Stimulated activated CD8-positive, alpha-beta memory T cell treated with anti-CD3 and anti-CD28 coated beads, Interleukin-2, amount 100 ng/mL, for 1 hour (primary cell): ENCODE measurements at places on chromosomes 3 and 15.

DNA sequence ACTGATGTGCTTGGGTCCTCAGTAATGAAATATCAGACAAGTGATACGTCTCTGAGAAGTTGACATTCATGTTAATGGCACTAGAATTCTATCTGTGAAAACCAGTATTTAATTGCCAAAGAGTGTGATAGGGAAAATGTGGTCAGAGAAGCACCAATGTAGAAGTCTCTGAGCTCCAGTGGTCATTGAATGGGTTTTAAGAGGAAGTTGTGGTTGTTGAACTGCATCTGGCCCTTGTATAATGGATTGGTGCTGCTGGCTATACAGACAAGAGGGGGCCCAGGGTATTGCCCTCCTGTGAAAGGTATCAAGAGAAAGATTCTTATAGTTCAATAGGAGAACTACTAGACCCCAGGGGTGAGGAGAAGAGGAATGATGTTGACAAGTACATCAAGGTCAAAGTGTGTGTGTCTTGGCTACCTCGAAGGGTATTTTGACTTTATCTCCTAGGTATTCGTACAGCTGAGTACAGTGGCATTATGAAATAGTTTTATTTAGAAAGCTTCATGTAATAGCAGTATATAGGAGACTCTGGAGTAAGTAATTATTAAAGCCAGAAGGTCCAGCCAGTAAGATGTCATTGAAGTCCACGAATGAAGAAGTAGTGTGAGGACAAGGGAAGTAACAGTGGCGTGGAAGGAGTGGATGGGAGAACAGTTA is 47.1 kb downstream of the CHD2 start:
- no peak for DNase-seq

DNA sequence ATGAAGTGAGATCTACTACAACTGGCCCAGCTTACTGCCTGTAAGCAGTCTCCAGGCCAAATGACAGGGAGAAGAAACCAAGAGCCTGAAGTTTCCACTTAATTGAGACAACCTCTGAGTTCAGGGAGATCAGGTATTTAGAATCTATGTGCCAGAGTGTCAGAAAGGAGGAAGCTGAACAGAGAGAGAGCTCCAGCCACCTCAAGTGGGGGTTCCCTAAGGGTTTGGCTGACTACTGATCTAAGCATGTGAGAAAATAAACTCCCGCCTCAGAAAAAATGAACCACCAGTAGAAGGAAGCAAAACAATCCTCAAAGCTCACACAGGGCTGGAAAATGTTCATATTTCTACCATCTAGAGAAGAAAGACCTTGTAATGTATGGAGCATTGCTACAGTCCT is 25.0 kb downstream of the ADAM10 start:
- DNase-seq = no peak

- DNase-seq = no peak
Measured at GRCh38 chr3:125072749-125073389, 17.1 kb upstream of the HEG1 start.

DNA sequence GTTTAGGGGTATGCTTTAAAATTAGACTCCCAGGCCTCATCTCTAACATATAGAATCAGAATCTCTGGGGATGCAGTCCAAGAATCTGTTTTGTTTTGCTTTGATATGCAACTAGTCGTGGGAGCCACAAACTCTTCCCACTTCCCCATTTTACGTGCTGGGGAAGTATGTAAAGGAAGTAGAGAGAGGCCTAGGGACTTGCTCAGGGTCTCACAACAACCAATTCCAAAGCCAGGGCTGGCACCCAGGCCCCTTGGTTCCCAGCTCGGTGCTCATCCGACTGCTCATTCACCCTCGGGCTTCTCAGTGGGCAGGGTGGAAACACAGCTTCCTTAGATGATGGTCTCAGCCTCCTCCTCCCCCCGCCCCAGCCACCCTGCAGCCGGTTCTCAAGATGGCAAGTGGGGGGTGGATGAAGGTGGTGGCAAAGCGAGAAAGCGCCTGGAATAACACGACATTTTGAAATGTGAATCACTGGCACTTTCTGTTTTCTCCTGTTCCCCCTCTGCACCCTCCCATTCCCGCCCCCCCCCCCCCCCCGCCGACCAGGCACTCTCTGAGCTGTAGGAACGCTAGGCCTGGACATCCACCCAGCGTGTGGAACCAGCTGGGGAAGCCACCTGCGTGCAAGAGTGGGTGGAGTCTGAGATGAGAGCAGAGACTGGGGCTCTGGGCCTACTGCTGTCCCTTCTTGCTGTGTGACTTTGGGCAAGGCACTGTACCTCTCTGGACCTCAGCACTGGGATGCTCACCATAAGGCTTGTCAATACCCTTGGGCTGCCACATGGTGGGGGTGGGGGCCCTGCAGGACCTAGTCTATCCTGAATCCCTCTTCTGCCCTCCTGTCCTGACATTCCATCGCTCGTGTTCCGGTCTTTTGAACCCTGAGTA is 214.5 kb downstream of the RPLP1 start:
- DNase-seq = no peak

GRCh38 chr3:94431876-94432570 is 369.2 kb downstream of the NSUN3 start:
- DNase-seq = no peak

GRCh38 chr15:70902107-70902506 is 9.5 kb downstream of the LRRC49 start:
- DNase-seq = no peak

- no peak for DNase-seq
Measured at GRCh38 chr15:26132811-26133210, 269.7 kb upstream of the ATP10A start.

GRCh38 chr15:66036859-66037258 is 167.6 kb downstream of the RAB11A start:
- no peak for DNase-seq

GRCh38 chr3:148615382-148615781 is 82.3 kb upstream of the AGTR1 start:
- DNase-seq = no peak

DNA sequence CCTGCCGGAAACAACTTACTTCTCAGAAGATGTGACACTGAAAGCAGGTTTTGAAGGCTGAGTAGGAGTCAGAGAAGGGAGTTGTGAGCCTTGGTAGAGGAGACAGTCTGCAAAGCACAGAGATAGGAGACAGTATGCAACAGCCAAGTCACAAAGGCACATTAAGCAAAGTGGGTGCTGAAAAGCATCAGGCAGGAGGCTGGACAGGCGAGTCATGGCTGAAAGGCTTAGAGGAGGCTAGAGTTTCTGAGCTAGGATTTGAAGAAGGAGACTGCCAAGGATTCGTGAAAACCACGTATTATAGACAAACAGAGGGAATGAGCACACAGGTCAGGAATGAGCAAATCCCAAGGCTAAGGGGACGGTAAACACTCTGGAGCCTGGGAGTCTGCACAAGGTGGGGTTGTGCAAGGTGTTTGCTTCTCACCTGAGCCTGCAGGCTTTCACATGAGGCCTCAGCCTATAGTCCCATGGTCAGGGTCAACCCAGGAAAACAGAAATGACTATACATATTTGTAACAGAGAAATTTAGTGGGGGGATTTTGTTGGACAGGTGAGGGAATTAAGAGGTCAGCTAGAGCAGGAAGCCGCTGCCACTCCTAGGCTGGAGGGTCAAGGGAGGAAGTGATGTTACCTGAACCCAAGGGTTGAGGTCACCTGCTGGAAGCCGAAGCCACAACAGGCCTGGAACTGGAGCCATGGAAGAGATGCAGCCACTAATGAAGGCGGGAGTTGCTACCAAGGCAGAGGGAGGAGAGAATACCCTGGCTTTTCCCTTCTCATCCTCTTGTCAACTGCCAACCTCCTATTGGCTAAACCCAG is 23.1 kb upstream of the TRIM71 start:
- DNase-seq = no peak

DNA sequence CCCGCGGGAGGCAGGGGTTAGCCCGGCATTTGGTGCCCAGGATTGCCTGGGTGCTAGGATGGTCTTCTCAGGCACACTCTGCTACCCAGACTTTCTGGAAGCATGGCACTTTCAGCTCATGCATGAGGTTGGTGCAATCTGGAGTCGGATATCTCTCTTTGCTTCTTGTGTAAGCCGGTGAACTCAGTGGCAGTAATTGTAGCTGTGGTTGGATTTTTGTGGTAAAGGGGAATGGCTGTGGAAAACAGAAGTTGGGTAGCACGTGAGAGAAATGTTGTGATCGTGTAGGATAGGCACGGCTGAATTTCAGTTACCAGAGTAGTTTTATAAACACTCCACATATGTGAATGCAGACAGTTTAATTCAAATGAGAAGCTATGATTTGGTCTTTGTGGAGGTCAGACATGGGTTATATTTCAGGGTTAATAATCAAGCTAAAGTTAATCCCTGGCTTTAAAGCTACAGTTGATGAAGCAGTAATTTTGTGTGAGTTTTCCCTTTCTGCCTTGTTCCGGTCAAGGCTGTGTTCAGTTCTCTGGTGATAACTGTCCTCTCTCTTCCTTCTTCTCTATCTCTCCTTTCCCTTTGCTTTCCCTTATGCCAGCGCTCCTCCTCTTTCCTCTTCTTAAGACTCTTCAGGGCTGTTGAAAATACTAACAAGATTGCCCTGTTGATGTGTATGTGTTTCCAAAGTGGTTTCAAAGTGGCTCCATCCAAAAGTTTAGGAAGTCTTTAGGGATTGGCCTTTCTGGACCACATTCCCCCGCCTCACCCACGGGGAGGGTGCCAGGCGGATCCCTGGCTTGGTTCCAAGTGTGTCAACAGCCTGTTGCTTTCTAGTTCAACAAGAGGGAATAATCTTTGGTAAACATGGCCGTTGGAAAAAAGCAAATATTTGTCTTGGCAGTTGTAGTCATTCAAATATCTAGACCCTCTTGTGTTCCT is 404.6 kb upstream of the C2CD4B start:
- no peak for DNase-seq

- no peak for DNase-seq
Measured at GRCh38 chr15:59366333-59367021, 6.2 kb downstream of the MYO1E start.

GRCh38 chr3:69738315-69738714 is 949 bp upstream of the MITF start:
- DNase-seq = no peak

GRCh38 chr15:68502398-68502901 is 70.5 kb upstream of the ITGA11 start:
- DNase-seq = no peak

GRCh38 chr3:172635588-172635987 is 75.3 kb downstream of the NCEH1 start:
- DNase-seq = no peak

DNA sequence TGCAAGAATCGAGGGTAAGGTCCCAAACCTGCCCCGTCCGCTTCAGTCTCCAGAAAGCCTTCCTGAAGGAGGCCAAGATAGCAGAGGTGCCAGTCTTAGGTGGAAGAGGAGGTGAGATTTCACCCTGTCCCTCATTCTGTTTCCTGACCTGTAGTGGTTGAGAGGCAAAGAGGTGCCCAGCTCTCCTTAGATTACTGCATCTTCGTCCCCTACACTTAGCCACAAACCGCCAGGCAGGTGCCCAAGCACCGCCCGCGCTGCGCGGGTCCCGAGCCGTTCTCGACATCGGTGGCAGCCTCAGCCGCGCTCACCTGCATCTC is 23.8 kb upstream of the POLG start:
- DNase-seq = no peak

GRCh38 chr15:87362531-87362930 is 894.0 kb downstream of the NTRK3 start:
- DNase-seq = no peak

- no peak for DNase-seq
Measured at GRCh38 chr15:82710208-82710555, 507 bp upstream of the AP3B2 start.

- no peak for DNase-seq
Measured at GRCh38 chr3:183958775-183959174, 58.9 kb downstream of the ABCC5 start.

GRCh38 chr3:52291508-52292181 is 4.0 kb downstream of the GLYCTK start:
- no peak for DNase-seq

GRCh38 chr3:50121072-50122032 is 32.6 kb downstream of the RBM5 start:
- peak; percentile 53 for DNase-seq

DNA sequence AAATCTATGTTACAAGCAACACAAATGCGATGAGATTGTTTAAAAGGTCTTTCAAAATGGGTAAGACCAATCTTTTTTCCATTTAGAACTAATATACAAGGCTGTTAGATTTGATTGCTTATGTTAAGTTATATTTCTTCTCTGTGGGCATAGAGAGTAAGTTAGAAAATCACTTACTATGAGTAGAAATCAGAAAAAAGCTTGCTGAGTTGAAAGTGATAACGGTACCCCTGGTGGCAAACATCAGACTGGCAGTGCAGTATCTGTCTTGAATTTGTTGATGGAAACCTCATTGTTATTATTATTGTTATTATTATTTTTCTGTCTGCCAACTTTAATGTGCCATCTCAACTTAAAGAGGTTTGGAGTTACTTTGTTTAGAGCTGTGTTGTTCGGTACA is 12.4 kb downstream of the CLDN11 start:
- no peak for DNase-seq

- no peak for DNase-seq
Measured at GRCh38 chr3:40292637-40293349, 16.7 kb upstream of the EIF1B start.

DNA sequence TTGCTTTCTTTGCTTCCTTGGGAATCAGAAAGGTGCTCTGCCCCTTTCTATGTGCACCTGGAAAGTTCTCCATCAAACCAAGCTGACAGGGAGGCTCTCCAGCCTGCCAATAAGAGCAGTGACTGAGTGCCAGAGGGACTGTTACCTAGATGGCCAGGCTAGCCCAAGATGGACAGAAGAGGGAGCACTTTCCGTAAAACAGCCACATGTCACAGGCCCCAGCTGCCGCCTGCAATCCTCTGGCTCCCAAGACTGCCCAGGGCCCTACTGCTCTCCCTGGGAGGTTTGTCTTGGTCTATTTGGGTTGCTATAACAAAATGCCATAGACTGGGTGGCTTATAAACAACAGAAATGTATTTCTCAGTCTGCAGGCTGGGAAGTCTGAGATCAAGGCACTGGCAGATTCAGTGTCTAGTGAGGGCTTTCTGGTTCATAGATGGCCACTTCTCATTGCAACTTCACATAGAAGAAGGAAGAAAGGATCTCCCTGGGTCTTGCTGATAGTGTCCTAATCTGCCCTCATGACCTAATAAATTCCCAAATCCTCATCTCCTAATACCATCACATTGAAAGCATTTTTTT is 72.3 kb downstream of the TAMM41 start:
- DNase-seq = no peak

DNA sequence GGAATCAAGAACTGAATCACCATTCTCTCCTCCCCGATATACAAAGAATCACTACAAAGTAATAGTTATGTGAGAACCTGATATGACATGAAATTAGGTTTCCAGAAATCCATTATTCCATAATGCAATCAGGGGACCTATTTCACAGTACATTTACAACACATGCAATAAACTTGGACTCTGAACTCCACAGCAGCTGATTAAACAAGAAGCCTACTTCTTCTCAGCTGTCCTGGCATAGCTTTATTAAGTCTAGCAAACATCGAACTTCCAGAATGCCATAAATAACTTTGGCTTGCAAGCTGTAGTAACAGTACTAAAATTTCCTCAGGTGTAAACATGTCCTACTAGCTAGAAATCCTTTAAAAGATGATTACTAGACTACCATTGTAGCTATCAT is 17.8 kb downstream of the PDCD10 start:
- no peak for DNase-seq
